ENCODE measurements at places on chromosomes 2 and 18.
A peak's percentile ranks its signal among the peaks of the same experiment; 100 is the strongest.

DNA sequence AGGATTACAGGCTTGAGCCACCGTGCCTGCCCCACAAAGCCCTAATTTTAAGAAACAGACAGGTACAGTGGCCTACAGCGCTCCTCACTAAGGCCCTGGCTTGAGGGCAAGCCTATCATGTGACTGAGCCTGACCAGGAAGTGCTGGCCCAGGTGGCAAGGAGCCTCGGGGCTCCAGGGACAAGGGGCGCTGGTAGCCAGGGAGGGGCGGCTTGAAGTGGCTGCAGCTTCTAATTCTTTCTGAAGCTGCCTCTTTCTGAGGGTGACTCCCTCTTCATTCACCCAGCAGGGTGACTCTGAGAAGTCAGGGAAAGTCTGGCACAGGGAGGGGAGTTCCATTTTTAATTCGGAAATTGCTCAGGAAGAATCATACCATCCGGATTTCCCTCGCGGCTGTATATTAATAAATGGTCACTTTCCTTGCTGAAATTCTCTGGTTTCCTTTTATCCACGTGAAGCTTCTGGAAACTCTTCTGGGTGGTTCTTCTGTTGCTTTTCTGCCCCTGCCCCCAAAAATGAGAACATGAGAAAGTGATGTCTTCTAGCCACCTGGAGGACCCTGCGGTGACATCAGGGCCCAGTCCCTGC, 115.7 kb downstream of the FAM210A start:
- H3K4me3 ChIP-seq = no peak overlapping the region
- H3K27ac ChIP-seq = peak overlapping the region; percentile 62
- H3K36me3 ChIP-seq = no peaks in the 10 kb centered on the region
- no peak for DNase-seq

DNA sequence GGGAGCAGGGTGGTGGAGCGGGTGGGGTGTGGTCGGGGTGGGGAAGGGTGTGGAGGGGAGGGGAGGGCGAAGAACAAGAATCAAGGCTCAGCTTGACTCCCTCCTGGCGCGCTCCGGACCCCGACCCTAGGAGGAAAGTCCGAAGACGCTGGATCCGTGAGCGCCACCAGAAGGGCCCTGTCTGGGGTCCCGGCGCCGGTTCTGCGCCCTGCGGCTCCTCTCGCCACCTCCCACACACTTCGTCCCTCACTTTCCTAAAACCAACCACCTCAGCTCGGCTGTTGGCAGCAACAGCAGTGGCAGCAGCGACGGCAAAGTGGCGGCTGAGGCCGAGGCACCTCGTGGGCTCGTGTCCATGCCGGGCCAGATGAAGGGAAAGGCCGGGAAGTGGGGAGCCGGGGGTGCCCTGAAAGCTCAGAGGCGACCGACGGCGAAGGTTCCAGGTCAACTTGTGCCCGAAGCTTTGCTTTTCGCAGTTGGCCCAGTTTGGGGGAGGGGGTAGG, 2.1 kb downstream of the KLHL14 start:
- no peak for DNase-seq
- H3K4me1 ChIP-seq = no peaks in the 10 kb centered on the region
- no peak overlapping the region for H3K4me3 ChIP-seq
- no peaks in the 10 kb centered on the region for H3K36me3 ChIP-seq
- H3K27ac ChIP-seq = no peak overlapping the region
- H3K27me3 ChIP-seq = peaks cover 12% of the 10 kb centered on the region

DNA sequence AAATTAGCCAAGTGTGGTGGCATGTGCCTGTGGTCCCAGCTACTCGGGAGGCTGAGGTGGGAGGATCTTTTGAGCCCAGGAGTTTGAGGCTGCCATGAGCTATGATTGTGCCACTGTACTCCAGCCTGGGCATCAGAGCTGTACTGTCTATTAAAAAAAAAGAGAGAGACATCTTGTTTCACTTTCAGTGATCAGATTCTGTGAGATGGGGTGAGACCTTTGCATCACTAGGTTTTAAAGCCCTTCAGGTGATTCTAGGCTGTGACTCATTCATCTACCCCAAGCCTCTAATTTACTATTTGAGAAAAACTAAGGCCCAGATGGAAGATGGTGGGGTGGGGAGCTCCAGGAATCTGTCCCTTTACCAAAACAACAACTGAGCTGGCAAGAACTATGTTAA, 7.1 kb downstream of the C2orf92 start:
- H3K27ac ChIP-seq = no peak overlapping the region
- no peaks in the 10 kb centered on the region for H3K27me3 ChIP-seq
- no peak overlapping the region for H3K4me3 ChIP-seq
- no peaks in the 10 kb centered on the region for H3K4me1 ChIP-seq
- H3K36me3 ChIP-seq = no peaks in the 10 kb centered on the region

- H3K36me3 ChIP-seq = peaks cover 4% of the 10 kb centered on the region
- DNase-seq = peak; percentile 13
- peaks cover 34% of the 10 kb centered on the region for H3K4me1 ChIP-seq
- peak overlapping the region; percentile 77 for H3K27ac ChIP-seq
Measured at GRCh38 chr2:36965751-36966369, 476 bp downstream of the STRN start.

GRCh38 chr2:239201531-239201876, 199.3 kb downstream of the HDAC4 start:
- no peaks in the 10 kb centered on the region for H3K27me3 ChIP-seq
- no peak for DNase-seq
- no peaks in the 10 kb centered on the region for H3K4me1 ChIP-seq
- peaks cover 28% of the 10 kb centered on the region for H3K36me3 ChIP-seq
- no peak overlapping the region for H3K4me3 ChIP-seq
- no peak overlapping the region for H3K27ac ChIP-seq

All from CD4-positive, CD25-positive, alpha-beta regulatory T cell (primary cell).